ENCODE measurements at places on chromosomes 16 and 17. TPM values are rescaled to one million over a fixed set of nuclear protein-coding genes. Genes with fewer than 3 reads are reported as not detected.

Gene GPR142
- not detected for total RNA-seq

DNA sequence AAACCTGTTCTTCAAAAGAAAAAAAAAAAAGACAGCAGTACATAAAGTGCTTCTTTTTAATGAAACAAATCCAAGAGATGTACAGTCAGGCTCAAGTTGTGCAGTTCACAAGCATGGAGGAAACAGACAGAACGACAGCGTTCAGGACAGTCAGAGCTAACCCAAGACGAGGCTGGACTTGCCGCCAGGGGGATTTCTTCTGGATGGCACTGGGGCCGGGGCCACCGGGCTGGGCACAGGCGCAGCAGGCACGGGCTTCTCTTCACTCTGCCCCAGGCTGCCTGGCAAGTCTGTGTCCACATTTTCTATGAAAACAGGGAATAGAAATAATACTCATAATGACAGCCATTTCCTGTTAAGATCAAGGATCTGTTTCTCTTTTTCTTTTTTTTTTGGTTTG, 4.4 kb upstream of the NT5C start:
- no peak for DNase-seq

GRCh38 chr16:50692644-50692998, 785 bp upstream of the NOD2 start:
- no peak for DNase-seq

GRCh38 chr16:12208341-12209035, 232.0 kb downstream of the SNX29 start:
- no peak for DNase-seq

Gene TMEM114
- total RNA-seq = not detected

- DNase-seq = no peak
Observed at GRCh38 chr16:14004031-14004728, 66.9 kb upstream of the MRTFB start.

DNA sequence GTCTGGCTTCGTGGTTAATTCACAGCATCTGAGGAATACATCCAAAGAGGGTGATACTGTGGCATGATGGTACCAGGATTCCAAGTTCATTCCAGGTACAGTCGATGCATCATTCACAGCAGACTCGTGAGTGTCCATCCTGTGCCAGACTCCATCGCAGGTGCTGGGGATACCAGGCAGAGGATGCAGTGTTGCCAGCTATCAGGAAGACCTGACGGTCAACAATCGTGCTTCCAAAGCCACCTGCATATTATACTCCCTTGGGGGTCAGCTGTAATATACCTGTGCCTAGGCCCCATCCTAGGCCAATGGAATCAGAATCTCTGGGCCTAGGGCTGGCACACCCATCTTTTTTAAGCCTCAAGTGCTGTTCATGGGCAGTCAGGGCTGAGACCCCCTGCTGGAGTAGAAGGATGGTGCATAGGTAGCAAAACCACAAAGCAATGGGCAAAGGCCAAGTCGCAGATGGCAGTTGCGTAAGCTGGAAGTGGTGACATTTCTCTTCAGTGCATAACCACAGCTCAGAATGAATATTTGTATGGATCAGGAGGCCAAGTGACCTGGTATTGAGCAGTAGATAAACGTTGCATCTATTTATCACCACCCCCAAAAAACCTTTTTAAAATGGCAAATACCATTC, 42.9 kb upstream of the C16orf78 start:
- DNase-seq = no peak

Measured in fibroblast of villous mesenchyme (primary cell).